EL (cell line): ENCODE measurements at places on chromosomes 3 and 15.

- no peak for DNase-seq
These were observed 48.9 kb downstream of the CYP11A1 start for GRCh38 chr15:74318376-74319137.

DNA sequence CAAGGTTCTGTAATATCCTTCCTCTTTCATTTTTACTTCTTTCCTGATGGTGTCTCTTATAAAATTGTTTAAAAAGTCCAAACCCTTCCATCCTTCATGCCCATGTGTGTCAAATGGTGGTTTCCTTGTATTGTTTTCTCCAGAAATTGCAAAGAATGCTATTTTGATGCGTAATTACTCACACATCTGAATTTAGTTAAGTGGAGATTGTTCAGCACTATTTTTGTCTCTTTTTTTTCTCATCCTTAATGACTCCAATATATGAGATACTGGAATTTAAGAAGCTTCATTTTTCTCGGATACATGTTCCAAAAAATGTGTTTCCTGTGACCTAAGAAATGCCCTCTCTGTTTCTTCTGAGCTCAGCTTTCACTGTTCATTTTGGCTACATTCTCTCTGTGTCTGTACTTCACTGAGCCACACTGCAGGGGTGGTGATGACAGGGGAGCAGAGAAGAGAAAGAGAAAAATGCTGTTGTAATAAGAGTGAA is 799.8 kb downstream of the DIPK2A start:
- no peak for DNase-seq

DNA sequence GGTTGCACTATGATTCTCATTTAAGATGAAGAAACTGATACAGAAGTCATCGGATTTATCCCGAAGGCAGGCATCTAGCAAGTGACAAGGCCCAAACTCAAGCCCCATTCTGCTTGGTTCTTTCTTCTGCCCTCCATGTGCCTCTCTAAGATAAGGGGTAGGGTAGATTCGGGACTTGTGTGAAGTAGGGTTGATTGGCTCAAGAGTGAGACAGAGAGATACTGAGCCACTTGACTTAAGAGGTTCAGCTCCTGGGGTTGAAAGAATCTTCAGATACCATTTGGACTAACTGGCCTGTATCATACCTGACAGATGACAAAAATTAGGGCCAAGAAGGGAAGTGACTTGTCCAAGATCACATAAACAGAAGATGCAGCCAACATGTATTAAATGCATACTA is 891 bp downstream of the RFT1 start:
- DNase-seq, result no peak

DNA sequence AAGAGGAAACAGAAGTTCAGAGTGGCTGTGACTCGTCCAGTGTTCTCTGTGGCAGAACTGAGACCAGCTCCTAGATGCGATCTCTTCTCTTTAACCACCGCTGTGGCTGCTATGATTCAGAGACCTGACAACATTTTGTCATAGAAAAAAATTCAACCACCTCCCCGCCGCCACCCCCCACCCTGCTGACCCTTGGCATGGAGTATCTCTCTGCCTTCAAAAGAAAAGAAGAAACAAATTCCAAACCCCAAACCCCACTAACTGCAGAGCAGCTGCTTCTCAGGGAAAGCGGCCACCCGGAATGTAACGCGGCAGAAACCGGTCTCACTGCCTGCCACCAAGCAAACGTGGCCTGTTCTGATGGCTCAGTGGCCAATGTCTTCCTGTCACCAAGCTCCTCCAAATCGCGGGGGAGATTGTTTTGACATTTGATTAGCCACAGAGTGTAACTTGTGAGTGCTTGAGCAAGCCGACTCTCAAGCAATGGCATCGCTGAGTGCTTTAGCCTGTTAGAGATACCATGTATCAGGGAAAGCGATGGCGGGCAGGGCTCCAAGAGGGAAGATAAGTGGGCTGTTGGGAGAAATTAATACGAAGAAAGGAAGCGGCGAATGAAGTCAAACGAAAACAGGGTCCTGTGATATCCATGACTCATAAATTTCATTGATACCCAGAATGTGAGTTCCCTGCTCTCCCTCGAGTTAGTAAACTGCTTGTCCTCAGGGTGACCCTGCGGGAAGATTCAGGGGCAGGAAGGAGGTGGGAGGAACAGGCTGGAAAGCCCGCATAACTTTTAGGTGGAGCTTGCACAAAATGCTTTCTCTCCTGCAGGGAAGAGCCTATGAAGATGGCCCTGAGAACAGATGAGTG is 44.8 kb upstream of the TLE3 start:
- DNase-seq, result peak; percentile 14

GRCh38 chr15:37096558-37097143 is 3.7 kb downstream of the MEIS2 start:
- no peak for DNase-seq

DNA sequence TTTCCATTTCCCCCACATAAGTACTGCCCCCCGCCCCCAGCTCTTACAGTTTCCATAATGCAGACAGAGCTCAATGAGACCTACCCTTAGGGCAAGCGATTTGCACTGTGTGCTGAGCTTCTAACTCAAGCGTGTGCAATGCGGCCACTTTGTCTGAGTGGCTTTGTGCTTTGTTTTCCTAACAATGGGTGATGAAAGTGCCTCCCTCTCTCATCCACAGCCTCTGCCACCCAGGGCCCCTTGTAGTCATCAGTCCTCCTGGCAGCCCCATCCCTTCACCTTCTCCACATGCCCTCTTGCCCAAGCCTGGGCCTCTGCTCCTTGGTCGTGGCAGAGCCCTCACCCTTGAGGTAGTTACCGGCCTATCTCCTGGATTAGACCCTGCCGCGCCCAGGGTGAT is 17.2 kb downstream of the DAPK2 start:
- no peak for DNase-seq
